ENCODE measurements at places on chromosomes 4 and X.

GRCh38 chr4:96395747-96396146, 555.9 kb downstream of the PDHA2 start:
- DNase-seq, result no peak

DNA sequence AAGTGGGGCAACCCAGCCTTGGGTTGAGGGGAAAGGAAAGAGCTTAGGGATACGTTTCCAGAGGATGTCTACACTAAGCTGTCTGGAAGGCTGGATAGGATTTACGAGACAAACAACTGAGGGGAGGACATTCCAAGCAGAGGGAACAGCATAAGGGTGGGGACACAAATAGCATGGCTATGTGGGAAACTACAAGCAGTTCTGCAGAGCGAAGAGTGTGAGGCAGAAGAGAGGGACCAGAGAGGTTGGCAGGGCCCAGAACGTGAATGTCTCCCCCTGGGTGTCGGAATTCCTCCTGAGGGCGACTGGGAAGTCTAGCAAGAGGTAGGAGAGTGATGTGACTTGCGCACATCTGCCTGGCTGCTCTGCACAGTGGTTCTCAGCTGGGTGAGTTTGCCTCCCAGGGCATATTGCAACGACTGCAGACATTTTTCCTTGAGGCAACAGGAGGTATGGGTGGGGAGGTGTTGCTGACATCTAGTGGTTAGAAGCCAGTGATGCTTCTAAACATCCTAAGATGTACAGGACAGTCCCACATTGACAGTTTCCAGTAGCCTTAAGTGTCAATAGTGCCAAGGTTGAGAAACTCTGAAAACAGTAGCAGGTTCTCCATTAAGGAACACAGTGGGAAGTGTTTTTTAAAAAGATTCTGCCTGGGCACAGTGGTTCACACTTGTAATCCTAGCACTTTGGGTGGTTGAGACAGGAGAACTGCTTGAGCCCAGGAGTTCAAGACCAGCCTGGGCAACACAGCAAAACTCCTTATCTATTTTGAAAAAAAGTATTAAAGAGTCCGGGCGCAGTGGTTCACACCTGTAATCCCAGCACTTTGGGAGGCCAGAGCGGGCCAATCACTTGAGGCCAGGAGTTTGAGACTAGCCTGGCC, 9.2 kb downstream of the NDUFA1 start:
- no peak for DNase-seq

DNA sequence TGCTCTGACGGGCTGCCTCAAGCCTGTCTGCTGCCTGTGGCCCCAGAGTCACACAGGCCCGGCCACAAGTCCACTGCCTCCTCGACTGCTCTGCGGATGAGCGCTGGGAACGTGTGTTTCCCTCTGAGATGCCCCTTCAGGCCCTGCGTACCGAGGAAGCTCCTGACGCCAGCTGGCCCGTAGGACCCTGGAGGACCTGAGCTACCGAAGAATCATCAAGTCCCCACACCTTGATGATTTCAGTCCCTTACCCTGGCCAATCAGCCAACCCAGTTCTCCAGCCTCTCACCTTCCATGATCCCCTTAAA, 96.6 kb upstream of the LRPAP1 start:
- DNase-seq, result no peak

DNA sequence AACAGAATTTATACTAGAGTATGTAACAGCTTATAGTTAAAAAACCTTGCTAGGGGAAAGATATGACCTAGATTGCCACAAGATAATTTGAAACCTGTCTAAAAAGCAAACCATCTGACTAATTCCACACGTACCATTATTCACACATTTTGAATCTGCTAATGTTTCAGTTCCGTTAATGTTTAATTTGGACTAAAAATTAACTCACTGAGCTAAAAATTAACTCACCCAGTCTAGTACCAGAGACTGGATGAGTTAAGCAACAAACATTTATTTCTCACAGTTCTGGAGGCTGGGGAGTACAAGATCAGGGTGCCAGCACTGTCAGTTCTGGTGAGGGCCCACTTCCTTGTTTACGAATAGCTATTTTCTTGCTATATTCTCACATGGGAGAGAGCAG, 231.5 kb upstream of the DIAPH2 start:
- DNase-seq, result no peak

- no peak for DNase-seq
Observed at GRCh38 chr4:2292646-2293108, 30.8 kb upstream of the MXD4 start.

- DNase-seq, result no peak
Observed at GRCh38 chr4:77817304-77818072, 1.7 kb downstream of the CNOT6L start.

DNA sequence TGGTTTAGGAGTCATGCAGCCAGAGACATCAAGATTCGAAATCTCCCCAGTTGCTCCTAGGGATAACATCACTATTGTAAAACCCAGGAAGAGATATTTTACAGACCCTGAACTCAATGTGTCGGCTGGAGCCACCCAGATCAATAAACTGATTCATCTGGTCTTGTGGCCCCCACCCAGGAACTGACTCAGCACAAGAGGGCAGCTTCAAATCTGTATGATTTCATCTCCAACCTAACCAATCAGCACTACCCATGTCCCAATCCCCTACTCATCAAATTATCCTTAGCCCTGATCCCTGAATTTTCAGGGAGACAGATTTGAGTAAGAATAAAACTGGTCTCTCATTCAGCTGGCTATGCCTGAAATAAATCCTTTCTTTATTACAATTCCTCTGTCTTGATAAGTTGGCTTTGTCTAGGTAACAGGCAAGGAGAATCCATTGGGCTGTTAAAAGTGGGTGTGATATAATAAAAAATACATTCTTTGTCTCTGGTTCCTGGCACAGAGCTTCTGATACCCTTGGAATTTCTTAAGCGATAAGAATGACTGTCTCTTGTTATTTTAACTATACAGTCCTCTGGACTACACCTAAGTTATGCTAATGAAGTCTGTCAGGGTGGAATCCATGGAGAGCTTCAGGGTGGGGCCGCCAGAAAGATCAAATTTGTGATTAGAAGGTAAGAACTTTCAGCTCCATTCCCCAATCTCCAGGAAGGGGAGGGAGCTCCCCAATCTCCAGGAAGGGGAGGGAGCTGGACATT, 44.3 kb upstream of the TNIP3 start:
- DNase-seq, result no peak

GRCh38 chrX:15790769-15791290, 546 bp downstream of the ZRSR2 start:
- no peak for DNase-seq
